ENCODE measurements at places on chromosomes 2 and 18.

DNA sequence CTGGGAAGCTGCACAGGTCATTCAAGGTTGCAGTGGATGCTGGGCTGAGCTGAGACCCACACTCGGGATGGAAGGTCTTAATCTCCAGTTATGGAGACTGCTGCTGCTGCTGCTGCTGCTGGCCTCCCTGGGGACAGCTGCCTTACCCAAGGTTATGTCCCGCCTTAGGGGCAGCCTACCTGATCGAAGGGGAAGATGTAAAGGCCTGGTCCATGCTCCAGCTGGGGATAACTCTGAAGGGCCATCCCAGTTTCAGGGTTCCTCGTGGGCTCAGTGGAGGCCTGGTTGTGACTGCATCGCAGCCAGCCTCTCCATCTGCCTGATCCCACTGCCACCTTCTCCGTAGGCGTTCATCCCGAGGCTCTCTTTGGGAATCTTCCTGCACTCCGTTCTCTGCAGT is 33.0 kb downstream of the RHOB start:
- no peak for DNase-seq

DNA sequence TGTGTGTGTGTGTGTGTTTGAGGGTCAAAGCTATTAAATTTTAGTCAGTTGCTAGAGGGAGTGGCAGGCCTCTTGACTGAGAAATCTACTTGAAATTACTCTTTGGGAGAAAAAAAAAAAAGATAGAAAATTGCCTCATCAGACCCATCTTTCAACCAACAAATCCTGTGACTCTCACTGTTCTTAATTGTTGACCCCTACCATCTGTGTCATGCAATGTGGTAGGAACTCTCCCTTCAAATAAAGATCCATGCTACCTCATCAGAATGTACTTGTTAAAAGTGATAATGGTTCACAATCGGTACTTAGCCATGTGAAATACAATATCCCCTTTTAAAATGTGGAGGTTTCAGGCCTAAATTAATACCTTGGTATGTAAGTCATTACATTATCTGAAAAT is 670.8 kb upstream of the FANCL start:
- no peak for DNase-seq

- no peak for DNase-seq
These were observed 255.3 kb downstream of the SH3BP4 start for GRCh38 chr2:235206980-235207579.

GRCh38 chr2:10844097-10844496 is 31.5 kb upstream of the PDIA6 start:
- no peak for DNase-seq

DNA sequence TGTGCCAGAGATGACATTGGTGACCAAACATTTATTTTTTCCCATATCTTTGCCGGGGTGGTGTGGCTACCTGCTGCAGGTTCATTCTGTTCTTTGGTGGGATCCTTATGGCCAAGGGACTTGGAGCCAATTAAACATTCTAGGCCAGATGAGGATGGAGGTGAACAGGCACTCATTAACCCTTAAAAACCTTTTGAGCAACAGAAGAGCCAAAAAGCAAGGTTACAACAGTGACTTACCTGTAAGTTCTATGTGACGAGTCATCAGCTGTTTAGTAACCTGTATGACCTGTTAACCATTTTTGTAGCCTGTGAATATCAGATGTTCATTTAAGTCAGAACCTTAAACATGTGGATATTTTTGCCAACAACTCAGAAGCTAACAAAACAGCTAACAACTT is 105.6 kb downstream of the XRCC5 start:
- DNase-seq, result no peak

- DNase-seq, result no peak
These were observed 41.2 kb downstream of the RALBP1 start for GRCh38 chr18:9516437-9517064.

GRCh38 chr2:159251296-159252173 is 35.0 kb downstream of the WDSUB1 start:
- no peak for DNase-seq

- DNase-seq, result no peak
These were observed 44.2 kb downstream of the ARID5A start for GRCh38 chr2:96580771-96581170.

- DNase-seq, result no peak
These were observed 6.3 kb upstream of the RALBP1 start for GRCh38 chr18:9468998-9469397.

DNA sequence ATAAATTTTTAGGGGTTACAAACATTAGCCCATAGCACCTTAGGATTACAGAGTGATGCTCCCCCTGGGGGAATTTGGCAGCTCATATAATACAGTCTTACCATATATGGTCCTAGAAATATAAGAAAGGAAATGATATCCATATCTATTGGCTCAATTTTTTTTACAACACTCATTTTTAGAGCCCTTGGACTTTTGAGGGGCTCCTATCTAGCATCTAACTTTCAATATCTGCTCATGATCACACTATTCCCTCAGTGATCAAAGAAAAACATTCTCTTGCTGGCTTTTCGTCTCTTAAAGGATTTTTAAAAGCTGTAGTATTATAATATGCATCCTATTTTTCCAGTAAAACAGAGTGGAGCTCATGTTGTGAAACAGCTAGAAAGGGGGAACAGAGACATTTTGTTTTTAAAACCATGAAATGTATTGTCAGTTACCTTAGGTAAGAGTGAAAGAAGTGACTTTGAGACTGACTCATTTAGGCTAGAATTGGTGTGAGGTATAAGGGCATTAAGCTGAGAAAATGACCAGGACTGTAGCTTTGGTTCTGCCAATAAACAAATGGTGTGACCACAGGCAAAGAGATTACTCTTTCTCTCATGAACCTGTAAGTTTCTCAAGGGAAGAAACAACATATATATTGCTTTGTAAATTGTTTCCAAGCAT is 65.8 kb downstream of the ALPK2 start:
- DNase-seq, result no peak

DNA sequence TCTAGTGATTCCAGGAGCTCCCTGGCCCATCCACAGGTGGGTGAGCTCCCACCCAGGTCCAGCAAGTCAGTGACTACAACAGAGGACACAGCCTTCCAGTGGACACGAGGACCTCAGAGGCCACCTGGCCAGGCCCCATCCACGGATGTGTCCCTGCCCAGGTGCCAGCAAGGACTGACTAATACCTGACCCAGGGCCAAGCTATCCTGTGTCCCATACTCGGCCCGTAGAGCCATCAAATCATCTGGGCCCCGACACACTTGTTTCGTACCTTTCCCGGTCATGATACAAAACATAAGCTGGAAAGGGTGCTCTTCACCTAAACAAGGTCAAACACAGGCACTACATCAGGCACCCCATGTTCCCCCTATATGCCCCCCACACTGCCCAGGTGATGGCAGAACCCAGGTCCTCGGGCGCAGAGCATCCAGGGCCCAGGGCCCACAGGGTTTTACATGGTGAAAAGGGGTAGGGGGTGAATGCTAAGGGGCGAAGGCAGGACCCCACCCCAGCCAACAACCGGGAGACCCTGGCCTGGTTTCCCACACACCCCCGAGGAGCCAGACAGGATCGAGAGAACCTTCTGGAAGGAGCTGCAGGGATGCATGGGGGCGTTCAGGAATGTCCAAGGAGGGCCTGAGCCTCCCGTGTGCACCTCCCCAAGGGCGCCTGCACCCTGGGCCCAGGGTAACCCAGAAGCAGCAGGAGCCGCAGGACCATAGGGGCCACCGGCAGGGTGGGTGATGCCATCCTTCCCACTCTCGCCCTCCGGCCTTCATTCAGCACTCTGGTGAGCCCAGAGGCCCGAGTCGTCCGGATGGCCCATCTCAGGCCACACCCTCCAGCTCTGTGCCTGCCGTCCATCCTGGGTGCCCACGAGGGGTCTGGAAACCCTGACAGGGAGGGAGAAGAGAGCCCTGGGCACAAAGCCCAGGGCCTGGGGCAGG is 94.3 kb downstream of the HDAC4 start:
- no peak for DNase-seq

GRCh38 chr2:121485039-121485438 is 45.6 kb upstream of the RNU4ATAC start:
- DNase-seq, result no peak

GRCh38 chr2:80525152-80525551 is 220.6 kb upstream of the LRRTM1 start:
- DNase-seq, result no peak

DNA sequence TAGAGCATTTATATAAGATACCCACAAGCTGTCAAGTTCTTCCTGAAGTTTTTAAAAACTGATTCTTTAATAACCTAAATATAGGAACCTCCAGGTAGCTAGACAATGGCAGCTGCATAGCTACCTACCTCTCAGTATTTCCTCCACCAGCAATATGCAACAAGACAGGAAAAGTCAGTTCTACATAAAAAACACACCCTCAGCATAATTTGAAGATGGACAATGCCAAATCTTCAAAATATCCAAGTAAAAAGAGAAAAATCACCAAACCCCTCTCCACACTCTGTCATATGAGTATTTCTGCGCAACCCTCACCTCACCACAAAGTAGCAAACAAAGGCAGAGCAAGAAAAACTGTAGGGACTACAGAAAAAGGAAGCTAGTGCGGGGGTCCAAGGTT is 51.4 kb downstream of the GTF3C3 start:
- DNase-seq, result no peak

- DNase-seq, result no peak
These were observed 19.5 kb downstream of the BCL2 start for GRCh38 chr18:63299837-63300745.

DNA sequence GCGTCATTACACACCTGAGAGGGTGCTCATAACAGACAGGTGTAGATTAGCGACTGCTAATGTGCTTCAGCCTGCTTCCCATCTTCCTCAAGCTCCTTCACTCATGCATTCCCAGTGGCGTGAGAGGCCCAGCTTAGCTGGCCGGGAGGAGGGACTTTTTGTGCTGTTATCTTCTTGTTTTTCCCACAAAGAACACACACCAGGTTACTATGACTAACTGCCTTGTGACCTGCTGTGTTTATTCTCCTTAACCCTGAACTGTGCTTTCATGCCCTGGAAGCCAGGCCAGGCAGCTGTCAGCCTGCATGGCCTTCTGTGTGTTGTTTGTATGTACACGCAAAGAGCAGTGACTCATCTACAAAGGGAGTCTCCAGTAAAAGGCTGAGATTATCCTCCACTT is 143.8 kb downstream of the PIEZO2 start:
- no peak for DNase-seq

- DNase-seq, result no peak
These were observed 128.5 kb downstream of the DCC start for GRCh38 chr18:52468496-52468895.

DNA sequence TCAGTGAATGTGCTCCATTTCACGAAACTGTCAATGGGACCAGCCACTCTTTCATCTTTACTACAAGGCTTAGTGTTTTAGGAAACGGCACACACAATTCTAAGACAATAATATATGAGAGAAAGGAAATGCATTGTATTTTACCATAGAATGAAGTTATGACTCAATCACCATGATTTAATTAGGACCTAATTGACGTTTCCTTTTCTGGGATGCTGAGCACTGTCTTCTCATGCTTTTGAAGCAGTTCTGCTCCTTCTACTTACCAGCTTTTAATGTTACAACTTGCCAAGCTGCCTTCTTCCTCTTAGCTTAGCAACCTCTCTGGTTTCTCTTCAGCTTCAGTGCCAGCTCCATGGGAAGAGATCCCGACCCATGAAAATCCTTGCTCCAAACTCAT is 94.3 kb upstream of the SERPINE2 start:
- no peak for DNase-seq

- DNase-seq, result no peak
These were observed 52.3 kb downstream of the TCF7L1 start for GRCh38 chr2:85185431-85185940.

DNA sequence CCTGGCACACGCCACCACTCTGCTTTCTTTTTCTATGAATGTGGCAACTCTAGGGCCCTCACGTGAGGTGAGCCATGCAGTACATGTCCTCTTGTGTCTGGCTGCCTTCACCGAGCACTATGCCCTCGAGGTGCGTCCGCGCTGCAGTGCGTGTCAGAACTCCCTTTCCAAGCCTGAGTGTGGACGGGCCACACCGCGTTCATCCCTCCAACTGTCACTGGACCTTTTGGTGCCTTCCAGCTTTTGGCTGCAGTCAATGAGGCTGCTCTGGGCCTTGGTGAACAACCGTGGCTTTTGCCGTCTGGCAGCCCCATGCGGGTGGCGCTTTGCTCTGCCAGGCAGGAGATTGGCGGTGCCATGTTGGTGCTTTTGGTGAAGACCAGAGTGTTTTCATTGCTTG is 74.0 kb downstream of the TSHZ1 start:
- DNase-seq, result no peak

DNA sequence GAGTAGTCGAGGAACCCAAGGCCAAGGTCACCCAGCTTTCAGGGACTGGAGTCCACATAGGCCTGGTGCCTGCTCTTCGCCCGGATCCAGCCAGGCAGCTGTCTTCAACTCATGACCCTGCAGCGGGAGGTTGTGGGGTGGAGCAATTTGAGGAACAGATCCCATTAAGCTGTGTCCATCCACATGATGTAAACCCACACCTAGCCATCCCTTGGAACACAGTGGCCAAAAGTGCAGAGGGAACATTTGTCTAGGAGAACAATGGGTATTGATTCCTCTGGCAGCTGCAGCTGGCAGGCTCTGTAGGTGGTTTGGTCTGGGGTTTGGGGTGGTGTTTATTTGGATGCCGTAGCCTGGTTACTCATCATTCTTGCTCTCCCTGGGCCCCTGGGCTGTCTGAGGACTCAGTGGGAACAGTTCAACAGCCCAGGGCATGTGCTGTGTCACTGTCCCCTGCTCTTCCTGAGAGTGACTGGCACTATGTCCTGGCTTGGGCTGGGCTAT is 99.4 kb downstream of the TFCP2L1 start:
- no peak for DNase-seq

- DNase-seq, result no peak
These were observed 4.2 kb downstream of the GNLY start for GRCh38 chr2:85698184-85698879.

DNA sequence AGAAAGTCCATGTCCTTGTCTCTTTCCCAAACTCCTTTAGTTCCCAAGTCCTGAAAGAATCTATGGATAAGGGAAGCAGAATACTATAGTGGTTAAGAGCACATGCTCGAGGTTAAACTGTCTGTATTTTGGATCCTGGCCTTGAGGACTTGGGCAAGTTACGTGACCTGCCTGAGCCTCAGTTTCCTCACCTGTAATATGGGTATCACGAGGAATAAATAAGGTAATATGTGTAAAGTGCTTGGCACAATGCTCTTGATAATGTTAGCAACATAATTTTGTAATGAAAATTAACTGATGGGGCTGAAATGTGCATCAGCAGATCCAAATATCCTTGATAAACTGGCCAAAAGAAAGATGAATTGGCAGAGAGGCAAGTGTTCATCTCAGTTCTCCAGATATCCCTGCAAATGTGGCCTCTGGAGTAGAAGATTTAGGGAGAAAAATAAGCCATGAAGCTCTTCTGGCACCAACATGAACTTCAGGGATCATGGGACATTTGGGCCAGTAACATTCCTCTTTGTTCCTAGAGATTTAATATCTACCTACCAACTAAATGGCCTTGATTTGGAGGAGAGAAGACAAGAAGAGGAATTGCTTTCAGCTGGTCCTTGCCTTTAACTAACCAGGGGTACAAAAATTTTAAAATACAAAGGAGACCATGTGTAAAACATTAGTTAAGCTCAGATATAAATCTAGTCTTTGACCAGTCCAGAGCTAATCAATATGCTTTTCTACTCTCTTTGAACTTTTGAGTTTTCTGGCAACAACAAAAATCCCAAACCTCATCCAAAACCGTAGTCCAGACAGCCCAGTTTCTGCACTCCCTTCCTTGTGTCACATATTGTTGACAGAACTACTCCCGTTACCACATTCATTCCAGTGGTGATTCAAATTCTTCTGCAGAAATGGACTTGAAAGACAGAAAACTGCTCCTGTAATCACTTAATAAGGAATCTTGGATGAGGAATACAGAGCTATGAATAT is 52.7 kb upstream of the EML4 start:
- no peak for DNase-seq

- DNase-seq, result no peak
These were observed 370.7 kb upstream of the RAB12 start for GRCh38 chr18:8238507-8238906.

- no peak for DNase-seq
These were observed 505.4 kb downstream of the SUCLG1 start for GRCh38 chr2:83953697-83954096.

Data from activated CD8-positive, alpha-beta memory T cell treated with anti-CD3 and anti-CD28 coated beads for 48 hours (primary cell).